Amniotic epithelial cell (primary cell): ENCODE measurements at places on chromosomes 6 and 20.
A peak's percentile ranks its signal among the peaks of the same experiment; 100 is the strongest.

GRCh38 chr6:7770601-7771000, 44.7 kb downstream of the BMP6 start:
- no peak for DNase-seq

GRCh38 chr6:101741474-101742171, 348.1 kb downstream of the GRIK2 start:
- DNase-seq = peak; percentile 24

GRCh38 chr6:85396159-85396808, 53.6 kb upstream of the NT5E start:
- DNase-seq = no peak

DNA sequence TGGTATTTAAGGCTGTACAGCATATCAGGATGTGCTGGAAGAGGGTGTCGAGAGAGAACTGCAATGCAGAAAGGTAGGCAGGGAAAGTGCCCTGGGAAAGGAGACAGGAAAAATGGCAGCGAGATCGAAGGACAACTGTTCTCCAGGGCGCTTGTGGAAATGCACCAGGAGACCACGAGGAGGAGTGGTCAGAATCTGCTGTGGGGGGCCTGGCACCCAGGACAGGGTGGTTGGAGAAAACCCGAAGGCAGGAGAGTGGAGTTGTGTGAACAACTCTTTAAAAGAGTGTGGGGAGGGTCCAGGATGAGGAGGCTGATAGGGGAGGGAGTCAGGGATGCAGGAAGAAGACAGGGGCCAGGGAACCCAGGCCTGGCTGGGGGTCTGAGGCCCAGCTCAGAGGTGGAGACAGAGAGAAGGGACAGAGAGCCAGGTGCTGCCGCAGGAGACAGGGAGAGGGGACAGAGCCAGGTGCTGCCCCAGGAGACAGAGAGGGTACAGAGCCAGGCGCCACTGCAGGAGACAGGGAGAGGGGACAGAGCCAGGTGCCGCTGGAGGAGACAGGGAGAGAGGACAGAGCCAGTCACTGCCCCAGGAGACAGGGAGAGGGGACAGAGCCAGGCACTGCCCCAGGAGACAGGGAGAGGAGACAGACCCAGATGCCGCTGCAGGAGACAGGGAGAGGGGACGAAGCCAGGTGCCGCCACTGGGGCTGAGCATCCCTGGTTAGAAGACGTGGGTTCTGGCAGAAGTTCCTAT, 9.3 kb downstream of the SLC22A1 start:
- DNase-seq = no peak

DNA sequence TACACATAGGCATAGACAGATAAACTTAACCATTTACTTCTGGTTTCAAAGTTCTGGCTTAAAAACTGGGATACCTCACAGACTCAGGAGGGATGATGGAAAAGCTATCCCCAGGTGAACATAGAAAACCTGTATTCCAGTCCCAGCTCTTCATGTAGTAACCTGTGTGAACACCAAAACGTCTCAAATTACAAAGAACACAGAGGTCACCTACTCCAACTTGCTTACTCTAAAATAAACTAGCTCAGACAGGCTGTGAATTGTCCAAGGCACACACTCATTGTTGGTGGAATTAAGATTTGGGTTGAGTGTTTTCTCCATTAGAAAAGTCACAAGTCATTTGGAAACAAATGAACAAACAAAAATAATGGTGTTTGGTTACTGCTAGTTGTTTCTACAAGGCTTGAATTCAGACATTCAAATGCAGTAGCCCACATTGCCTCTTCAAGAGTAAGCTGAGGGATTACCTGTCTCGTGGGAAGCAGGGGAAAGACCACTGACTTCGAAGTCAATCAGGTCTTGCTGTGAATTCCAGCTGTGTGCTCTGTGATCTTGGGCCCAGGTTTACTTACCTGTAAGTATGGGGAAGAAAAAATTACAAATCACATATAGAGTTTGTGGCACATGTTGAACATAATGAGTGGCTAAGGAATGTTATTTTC, 48.2 kb upstream of the LRRC1 start:
- no peak for DNase-seq

- DNase-seq = no peak
These were observed 168.3 kb upstream of the ECI2 start for GRCh38 chr6:4303638-4304037.

GRCh38 chr6:131413831-131414191, 159.2 kb upstream of the ARG1 start:
- DNase-seq = no peak

GRCh38 chr6:121222656-121223055, 111.6 kb downstream of the TBC1D32 start:
- peak; percentile 41 for DNase-seq

DNA sequence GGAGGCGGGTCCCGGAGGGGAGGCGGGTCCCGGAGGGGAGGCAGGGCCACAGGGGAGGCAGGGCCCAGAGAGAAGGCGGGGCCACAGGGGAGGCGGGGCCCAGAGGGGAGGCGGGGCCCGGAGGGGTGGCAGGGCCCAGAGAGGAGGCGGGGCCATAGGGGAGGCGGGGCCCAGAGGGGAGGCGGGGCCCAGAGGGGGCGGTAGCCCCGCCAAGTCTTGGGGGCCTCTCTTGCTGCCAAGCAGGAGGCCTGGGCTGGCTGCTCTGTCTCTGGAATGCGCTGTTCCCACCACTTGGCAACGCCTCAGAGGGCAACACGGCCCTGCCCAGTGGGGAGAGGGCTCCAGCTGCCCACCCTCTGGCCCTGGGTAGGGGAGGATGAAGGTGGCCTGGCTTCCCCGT, 80.5 kb downstream of the YTHDF1 start:
- DNase-seq = no peak

DNA sequence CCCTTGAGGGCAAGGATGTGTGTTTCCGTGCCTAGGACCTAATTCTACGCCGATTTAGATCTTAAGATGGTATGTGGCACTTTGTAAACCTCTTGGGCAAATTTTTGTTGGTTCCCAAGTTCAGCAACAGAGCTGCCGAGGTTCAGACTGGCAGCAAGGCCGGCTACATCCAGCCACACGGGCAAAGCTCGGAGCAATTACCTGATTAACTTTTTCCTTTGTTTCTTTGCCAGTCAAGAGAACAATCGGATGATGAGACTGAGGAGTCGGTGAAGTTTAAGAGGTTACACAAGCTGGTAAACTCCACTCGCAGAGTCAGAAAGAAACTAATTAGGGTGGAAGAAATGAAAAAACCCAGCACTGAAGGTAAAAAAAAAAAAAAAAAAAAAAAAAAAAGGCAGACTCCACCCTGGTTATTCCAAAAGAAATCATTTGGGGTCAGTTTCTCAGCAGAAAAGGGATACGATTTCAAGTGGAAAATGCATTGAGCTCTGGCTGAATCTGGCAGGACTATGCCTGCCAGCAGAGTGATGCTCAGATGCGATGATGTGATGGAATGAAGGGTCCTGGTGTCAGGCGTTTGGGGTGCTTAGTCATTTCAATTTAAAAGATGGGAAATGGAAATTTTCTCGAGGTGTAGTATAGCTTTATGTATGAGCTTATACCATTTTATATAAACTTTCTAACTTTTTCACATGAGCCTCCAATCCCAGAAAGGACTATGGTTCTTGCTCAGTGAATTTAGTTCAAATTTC, 171.6 kb downstream of the SASH1 start:
- no peak for DNase-seq

DNA sequence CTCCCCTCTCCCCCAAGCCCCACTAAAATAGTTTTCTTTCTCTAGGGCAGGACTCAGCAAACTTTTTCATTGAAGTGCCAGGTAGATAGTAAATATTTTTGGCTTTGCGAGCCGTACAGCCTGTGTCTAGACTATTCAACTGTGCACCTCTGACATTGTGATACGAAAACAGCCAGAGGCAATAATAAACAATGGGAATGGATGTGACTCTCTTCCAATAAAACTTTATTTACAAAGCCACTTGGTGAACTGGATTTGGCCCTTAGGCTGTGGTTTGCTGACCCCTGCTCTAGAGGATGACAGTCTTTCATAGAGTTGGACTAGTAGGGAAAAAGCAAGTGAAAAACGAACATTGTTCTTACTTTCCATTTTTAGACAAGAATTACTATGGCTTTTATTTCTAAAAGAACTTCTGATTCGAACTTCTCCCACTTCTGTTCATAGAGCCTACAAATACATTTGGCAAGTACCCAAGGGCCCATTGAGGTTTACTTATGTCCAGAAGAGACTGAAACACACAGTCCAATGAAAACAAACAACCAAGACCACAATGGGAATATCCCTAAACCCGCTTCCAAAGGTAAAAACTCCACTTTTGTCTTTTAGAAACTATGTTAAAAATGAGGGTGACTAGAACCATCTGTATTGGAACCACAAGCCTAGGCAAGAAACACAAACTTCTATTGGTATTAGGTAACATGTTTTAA, 46.4 kb upstream of the CDKAL1 start:
- no peak for DNase-seq

GRCh38 chr6:150169181-150169580, 26.3 kb downstream of the PPP1R14C start:
- no peak for DNase-seq

DNA sequence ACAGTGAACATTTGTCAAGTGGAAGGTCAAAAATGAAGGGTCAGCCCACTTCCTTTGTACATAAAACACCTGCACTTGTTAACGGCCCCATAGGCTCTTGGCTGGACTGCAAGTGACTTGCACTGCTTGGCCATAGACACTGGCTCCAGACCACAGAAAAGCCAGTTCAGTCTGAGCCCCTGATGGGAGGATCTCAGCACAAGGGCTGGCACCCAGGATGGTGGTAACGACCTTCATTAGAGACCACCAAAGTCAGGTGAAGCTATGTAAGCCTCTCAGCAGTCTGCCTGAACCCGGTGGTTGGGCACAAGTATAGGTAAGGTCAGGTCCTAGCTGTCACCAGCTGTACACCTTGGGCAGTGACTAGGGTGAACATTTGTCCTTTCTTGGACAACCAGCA, 16.1 kb downstream of the PLAGL2 start:
- no peak for DNase-seq

DNA sequence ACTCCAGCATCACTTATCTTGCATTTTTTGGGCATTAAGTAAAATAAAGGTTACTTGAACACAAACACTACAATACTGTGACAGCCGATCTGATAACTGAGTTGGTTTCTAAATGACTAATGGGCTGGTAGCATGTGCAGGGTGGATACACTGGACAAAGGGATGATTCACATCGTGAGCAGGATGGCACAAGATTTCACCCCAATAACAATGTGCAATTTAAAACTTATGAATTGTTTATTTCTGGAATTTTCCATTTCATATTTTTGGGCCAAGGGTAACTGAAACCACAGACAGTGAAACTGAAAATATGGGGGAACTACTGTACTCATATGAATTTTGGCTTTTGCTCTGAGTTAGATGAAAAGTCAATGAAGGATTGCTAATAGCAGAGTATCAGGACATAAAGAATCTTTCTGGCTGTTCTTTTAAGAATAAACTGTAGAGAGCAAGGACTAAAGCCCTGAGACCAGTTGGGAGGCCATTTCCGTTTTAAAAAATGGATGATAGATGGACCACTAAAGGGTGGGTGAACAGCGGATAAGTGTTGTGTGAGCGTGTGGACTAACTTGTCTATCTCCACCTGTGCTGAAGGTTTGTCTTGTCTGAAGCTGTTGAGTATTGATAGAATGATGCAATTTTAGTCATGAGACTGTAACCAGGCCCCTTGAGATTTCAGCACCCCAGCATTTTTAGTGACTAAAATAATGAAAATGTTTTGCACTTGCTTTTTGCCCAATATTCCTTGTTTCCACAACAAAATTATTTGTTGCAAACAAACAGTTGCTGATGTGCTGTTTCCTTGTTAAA, 8.2 kb downstream of the SPINT3 start:
- peak; percentile 14 for DNase-seq

- DNase-seq = peak; percentile 93
These were observed 10.8 kb downstream of the BACH2 start for GRCh38 chr6:90285611-90286381.

GRCh38 chr6:53898026-53898795, 103.4 kb downstream of the LRRC1 start:
- peak; percentile 56 for DNase-seq

GRCh38 chr6:117505311-117505710, 22.8 kb downstream of the DCBLD1 start:
- peak; percentile 91 for DNase-seq

DNA sequence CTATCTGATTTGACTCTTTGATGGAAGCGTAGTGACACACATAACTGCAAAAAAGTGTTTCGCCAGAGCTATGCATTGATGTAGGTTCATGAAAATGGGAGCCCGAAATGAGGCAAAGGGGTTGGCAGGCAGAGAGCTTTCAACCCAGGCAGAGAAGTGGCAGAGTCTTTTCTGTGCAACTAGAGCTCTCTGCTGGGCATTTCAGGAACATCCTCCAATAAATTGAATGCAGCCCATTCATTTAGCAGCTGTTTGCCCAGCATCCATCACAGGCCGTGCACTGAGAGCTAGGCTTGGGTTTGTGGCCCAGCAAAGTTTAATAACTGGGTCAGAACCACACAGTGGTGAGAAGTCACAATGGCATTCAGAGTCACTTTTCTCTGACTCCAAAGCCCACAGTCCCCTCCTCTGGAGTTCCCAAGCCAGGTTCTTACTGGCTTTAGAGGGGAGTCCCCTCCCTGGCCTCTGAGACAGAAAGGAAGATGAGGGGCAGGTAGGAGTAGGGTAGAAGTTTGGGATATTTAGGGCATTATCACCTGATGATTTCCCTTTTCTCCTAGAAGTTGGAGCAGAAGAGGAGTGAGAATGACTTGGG, 31.8 kb upstream of the ELMO2 start:
- peak; percentile 18 for DNase-seq

DNA sequence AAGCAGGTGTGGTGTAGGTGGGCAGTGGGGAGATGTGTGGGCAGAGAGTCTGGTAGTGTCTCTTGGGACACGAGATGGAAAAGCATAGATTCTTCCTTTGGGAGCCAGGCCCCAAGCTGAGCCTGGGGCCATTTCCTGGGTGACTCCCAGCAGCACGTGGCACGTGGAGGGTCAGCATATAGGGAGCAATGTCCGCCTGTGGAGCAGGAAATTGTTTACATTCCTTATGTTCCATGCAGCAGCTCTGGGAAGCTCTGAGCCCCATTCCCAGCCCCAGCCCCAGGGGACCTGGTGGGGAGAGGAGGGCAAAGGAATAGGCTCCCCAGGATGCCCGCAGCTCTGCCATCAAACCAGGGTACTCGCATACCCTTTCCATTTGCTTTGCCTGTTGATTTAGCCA, 57.6 kb downstream of the DAAM2 start:
- no peak for DNase-seq

GRCh38 chr20:59723607-59724456, 119.5 kb downstream of the PHACTR3 start:
- DNase-seq = no peak

DNA sequence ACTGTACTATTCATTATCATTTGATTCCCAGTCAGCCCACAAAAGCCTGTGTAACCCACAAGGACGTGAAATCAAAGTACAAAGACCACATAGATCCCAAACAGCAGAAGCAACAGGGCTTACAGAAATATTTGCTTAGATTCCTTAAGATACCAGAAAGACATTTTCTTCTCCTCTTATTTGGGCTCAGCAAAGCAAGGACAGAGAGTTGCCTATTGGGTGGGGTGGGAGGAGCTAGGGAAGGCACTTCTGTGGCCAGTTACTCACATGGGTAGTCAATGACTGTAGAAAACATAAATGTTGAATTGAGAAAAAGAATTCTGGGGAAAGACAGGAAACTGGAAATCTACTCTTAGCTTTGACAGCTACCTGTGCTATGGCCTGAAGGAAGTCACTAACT, 19.8 kb downstream of the PDE7B start:
- peak; percentile 85 for DNase-seq

GRCh38 chr20:4855555-4855954, 133.8 kb downstream of the PRND start:
- DNase-seq = no peak

- DNase-seq = no peak
These were observed 81.9 kb downstream of the GJA10 start for GRCh38 chr6:89975991-89976693.

- no peak for DNase-seq
These were observed 4.5 kb upstream of the ZNF451 start for GRCh38 chr6:57085471-57085870.
